ENCODE measurements at places on chromosomes 7 and 10.

GRCh38 chr10:52533986-52534385 is 219.9 kb downstream of the DKK1 start:
- DNase-seq, result no peak

- no peak for DNase-seq
Observed at GRCh38 chr10:18955061-18955460, 93.5 kb upstream of the MALRD1 start.

- no peak for DNase-seq
Observed at GRCh38 chr7:152115021-152115718, 89.7 kb downstream of the GALNT11 start.

GRCh38 chr10:32190890-32191491 is 134.8 kb upstream of the KIF5B start:
- no peak for DNase-seq

DNA sequence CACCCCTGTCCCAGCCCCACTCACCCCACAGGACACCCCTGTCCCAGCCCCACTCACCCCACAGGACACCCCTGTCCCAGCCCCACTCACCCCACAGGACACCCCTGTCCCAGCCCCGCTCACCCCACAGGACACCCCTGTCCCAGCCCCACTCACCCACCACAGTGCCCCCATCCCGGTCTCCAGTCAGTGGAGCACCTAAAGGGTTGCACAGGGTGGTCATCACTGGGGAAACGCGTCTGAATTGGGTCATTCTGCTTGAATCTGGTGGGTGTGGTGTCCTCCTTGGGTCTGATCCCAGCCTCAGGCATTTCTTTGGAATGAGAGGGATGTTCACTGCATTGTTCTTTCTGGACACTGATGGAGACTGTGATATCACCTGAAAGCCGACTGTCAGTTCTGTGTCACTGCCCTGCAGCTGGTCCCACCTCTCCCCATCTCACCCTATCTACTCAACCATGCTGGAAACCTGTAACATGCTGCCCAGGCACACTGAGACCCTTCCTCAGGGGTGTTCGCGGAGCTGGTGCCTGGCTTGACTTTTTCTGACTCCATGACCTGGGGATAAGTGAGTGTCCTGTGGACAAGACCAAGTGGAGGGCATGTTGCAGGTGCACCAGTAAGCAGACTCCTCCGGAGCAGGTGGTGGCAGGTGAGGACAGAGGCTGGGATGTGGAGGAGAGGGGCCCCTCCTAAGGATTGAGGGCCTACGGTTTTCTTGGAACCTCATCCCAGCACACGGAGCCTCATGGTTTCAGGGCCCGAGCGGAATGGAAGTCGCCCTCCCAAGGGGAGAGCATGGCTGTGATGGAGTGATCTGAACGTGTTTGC is 262.5 kb upstream of the PPP2R2D start:
- DNase-seq, result no peak

DNA sequence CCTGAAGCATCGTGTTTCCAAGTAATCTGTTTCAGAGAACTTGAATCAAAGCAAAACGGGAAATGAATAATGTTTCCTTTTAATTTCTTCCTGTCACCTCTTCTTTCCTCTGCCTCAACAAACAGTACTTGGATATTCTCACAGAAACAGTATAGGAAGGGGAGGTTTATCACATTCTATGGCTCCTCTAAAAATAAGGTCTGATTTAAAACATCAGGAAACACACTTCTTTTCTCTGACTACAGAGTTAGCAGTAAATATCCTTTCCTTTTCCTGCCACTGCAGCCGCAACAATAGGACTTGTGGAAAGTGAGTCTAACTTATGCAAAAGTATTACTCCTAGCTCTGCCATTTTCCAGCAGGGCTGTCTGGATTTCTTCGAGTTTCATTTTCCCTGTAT is 62.3 kb downstream of the CH25H start:
- no peak for DNase-seq

- no peak for DNase-seq
Observed at GRCh38 chr10:70675496-70676161, 3.3 kb downstream of the ADAMTS14 start.

- no peak for DNase-seq
Observed at GRCh38 chr10:89206402-89207180, 526 bp downstream of the CH25H start.

DNA sequence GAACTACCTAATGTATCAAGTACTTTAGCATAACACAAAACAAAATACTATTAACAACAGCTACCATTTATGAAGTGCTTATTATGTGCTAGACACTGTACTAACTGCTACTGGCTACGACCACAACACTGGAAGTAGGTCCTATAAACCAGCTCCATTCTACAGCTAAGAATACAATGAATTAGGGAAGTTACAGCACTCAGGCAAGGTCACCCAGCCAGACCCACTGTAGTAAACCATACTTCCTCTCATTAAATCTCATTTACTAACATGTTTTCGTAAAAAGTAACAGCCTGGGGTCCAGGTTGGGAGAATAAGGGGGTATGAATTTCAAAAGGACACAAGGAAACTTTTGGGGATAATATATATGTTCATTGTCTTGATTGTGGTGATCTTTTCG is 25.4 kb downstream of the NAPEPLD start:
- no peak for DNase-seq

DNA sequence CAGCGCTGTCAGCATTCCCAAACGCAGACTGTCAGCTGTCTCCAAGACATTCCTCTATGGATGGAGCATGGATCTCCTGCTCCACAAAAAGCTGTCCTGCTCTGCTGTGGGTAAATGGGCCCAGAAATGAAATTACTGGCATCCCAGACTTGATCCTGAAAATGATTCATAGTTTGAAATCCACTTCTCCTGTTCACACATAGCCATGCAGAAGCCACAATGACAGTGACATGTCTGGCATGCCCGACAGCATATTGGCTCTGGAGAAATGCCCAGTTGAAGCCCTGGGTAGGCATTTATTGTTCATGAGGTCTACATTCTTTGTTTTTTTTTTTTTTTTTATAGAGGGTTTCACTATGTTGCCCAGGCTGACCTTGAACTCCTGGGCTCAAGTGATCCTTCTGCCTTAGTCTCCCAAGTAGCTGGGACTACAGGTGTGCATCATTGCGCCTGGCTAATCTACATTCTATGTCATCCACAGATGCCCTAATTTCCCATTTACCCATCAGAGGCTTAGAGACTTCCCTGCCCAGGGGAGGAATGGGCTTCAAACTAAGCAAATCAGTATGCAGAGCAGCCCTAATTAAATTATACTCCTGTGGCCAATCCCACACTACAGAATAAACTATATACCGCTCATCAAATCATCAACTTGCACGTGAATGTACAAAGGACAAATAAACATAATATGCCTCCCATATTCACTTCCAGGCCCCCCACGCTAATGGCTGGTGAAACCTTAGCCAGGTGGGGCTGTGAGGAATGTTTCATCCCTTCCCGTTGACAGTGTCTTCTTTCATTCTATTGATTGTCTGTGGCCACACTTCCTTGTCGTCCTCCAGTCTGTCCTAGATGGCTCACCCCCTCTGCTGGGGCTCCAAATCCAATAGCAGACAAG is 61.8 kb upstream of the EEPD1 start:
- DNase-seq, result no peak
